ENCODE measurements at places on chromosomes 7 and 10. TPM values are rescaled to one million over a fixed set of nuclear protein-coding genes. Genes with fewer than 3 reads are reported as not detected.

GPR26 gene
- total RNA-seq, result not detected

PTPRN2 gene
- not detected for total RNA-seq

GPNMB gene
- 3.9 TPM for total RNA-seq

SLK gene
- 31.6 TPM for total RNA-seq

GBX1 gene
- total RNA-seq, result not detected

C7orf33 gene
- total RNA-seq, result not detected

IDI2 gene
- total RNA-seq, result not detected

C10orf105 gene
- total RNA-seq, result not detected

ASAH2 gene
- 3.0 TPM for total RNA-seq

LRRC4 gene
- not detected for total RNA-seq

CFAP43 gene
- not detected for total RNA-seq

GNGT1 gene
- total RNA-seq, result not detected

GRCh38 chr7:122518488-122518887, 180.4 kb downstream of the RNF133 start:
- no peak for DNase-seq

DNA sequence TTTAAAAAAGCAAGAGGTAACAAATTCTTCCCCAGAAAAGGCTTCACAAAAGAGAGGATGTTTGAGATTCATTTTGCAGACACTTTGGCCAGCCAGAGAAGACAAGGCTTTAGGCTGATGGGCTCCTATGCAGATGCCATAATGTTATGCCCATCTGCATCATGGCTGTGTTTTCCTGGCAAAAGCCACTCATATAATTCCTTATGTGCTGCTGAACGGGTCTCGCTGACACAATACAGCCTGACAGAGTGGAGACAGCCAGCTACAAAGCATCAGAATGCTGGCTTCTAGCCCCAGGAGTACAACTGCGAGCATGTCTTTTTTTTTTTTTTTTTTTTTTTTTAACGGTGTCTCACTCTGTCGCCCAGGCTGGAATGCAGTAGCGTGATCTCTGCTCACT, 1157.4 kb upstream of the AUTS2 start:
- DNase-seq, result no peak

DNA sequence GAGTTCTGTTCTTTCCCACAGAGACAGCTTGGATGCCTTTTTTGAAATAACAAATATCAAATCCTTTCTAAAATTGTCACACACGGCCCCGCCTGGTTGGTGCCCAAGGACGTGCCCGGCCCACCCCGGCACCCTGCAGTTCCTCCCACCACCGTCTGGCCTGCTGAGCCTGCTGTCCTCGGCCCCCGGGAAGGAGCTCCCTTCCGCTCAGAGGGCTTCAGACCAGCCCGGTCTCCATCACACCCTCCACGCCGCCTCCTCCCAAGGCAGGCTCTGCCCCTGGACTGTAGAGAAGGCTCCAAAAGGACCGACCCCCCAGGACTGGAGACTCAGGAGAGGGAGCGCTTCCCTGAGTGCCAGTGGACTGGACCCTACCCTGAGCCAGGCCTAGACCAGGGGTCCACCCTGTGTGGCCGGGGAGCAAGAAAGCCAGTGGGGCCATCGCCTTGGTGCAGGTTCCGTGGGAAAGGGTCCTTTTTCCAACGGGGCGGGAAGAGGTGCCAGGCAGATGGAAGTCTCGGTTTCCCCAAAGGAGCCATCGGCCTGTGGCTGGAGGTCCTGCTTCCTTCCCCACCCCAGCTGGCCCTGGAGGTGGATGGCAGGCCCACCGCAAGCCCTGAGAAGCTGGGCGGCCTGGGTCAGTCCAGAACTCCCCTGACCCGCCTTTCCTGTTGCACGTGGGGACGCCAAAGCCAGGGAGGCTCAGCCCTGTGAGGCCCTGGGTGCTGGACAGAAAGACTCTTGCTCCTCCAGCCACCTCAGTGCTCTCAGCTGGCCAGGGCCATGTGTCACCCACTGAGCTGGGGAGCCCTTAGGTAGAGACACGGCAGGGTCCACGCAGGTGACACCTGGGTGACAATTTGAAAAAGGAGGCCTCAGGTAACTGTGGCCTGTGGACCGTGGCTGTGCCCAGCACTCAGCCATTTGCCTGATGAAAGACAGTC, 69.8 kb downstream of the PWWP2B start:
- no peak for DNase-seq

GRCh38 chr7:33959676-33960075, 54.3 kb downstream of the BMPER start:
- DNase-seq, result no peak

GRCh38 chr7:136883046-136883445, 14.6 kb downstream of the CHRM2 start:
- DNase-seq, result no peak

DNA sequence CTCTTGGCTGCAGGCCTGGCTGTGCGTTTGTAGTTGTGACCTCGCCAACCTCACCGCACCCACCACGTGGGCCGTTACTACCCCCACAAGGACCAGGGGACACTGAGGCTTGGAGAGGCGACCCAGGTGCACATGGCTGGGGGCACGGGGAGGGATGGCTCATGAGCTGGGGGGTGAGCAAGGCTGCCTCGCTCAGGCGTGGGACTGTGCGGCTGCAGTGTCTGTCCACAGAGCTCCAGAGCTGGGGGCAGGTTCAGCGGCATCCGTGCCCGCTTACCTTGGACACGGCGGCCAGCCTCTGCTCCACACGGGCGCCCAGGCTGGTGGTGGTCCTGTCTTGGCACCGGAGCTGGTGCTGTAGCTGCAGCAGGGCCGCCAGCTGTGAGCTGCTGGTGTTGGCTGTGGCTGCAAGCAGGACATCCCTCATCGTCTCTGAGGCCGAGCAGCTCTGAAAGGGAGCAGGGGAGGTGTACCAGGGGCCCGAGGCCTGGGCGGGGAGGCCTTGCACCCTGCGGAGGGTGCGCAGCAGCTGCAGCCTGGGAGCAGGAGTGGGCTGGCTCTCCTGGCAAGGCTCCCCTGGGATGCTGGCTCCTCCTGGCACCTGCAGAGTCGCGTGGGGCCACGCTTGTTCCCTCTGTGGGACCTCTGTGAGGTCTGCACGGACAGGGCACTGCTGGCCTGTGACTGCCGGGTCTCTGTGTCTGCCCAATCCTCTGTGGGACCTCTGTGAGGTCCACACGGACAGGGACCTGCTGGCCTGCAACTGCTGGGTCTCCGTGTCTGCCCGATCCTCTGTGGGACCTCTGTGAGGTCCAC, 60.0 kb upstream of the NKX6-2 start:
- DNase-seq, result no peak

- DNase-seq, result no peak
Observed at GRCh38 chr7:102821994-102822747, 73.4 kb downstream of the FAM185A start.

- no peak for DNase-seq
Observed at GRCh38 chr10:12852687-12853086, 148.8 kb downstream of the CCDC3 start.

GRCh38 chr10:89414879-89415821, 782 bp downstream of the IFIT5 start:
- DNase-seq, result peak; percentile 51

DNA sequence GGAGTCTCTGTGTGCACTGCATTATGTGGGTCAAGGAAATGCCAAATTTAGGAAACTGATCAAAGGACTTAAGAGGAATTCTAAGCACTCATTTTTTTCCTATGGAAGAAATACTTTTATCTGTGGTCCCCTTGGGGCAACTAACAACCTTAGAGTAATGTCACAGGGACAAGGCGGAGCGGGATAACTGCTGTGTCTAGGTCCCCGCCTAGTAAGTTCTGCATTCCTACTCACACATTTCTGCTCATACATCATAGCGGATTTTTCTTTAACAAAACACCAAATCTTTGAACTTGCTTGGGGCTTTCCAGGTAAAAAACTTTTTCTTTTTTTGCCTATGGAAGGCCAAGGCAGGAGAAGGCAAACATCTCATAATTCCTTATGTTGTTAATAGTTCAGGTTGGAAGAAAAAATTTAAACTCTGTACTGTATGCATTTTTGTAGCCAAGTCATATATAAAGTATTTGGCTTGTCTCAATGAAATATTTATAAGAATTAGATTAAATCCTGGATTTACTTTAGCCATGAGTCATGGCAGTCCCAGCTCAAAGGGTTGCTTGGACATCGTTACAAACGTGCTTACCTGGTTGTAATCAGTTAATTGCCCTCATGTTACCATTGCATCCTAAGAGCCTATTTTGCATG, 285.0 kb downstream of the PHTF2 start:
- DNase-seq, result no peak

DNA sequence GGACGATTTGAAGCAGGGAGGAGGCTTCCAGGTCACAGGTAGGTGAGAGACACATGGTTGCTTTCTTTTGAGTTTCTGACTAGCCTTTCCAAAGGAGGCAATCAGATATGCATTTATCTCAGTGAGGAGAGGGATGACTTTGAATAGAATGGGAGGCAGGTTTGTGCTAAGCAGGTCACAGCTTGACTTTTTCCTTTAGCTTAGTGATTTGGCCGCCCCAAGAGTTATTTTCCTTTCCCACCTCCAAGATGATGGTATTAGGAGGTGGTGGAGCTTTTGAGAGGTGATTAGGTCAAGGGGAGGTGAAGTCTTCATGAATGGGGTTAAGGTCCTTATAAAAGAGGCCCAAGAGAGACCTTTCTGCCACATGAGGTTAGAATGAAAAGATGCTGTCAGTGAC, 443.7 kb downstream of the TYW1 start:
- no peak for DNase-seq

DNA sequence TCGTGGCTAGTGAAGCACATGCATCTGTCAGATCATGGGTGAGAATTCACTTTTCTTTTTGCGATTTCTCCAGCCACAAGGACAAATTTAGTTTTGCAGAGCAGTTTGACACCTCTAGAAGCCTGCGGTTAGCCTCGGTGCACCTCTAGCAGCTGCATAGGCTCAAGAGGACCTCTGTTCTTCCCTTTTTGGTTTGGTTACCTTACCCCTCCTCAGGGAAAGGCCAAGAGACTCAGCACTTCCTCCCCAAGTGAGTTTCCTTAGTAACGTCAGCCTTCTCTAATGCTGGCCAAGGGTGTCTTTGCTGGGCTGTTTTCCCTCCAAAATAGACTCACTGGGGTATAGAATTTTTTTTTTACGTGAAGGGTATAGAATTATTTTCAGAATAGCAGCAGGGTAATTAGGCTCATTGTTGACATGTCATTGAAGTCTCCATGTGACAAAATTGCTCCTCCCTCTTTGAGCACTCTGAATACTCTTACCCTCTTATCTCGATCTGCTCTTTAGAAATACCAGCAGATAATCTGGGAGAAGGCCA, 97.8 kb downstream of the AUTS2 start:
- no peak for DNase-seq

GRCh38 chr7:101226721-101227120, 8.8 kb downstream of the ZNHIT1 start:
- DNase-seq, result no peak

DNA sequence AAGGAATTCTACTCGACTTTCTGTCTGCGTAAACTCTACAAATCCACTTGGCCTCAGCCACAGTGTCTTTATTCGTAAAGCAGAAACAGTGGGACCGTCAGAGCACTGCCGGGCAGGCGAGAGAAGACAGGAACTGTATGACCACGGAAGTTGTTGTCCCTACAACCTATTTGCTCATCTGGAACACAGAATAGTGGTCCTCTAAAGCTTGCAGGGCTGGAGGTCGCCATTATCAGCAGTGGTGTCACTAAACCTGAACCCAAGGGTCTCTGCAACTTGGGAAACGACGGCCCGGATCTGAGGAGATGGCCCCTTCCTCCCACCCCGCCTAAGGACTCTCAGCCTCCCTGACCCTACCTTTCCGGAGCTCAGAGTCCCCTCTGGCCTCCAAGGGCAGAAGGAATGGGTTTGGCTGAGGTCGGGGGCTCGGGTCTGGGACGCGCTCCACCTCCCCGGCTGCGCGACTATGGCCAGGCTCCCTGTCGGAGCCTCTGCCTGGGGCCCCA, 442 bp downstream of the STYXL1 start:
- DNase-seq, result no peak

DNA sequence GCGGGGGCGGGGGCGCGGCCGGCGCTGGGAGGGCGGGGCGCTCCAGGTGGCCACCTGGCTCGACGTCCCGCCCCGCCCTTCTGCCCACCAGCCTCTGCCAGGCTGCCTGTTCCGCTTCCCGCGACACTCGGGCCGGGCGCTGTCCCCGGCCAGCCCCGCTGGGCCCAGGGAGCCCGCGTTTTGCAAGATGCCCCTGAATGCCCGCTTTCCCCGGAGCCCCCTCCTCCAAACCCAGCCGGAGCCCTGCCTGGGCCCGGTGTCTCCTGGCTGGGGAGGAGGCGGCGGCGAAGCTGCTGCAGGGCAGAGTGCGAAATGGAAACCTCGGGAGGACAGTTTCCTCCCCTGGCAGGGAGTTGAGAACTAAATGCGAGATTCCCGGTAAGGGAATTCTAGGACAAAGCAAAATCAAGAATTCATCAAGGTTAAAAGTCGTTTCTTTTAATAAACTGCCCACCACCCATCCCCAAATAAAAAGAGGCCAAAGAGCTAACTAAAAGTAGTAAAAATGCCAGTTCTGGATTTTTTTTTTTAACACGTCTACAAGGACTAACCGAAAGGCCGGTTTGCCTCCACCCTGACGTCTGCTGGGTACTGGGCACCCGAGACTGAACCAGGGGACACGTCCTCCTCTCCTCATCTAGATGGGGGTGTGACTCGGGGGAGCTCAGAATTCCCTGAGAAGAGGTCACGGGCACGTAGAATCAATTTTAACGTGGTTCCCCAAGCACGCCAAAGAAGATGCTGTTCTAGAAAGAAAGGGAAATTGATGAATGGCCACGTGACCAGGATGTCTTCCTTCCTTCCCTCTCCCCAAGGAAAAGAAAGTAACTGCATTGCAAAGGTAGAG, 200.4 kb upstream of the NFE2L3 start:
- DNase-seq, result no peak

DNA sequence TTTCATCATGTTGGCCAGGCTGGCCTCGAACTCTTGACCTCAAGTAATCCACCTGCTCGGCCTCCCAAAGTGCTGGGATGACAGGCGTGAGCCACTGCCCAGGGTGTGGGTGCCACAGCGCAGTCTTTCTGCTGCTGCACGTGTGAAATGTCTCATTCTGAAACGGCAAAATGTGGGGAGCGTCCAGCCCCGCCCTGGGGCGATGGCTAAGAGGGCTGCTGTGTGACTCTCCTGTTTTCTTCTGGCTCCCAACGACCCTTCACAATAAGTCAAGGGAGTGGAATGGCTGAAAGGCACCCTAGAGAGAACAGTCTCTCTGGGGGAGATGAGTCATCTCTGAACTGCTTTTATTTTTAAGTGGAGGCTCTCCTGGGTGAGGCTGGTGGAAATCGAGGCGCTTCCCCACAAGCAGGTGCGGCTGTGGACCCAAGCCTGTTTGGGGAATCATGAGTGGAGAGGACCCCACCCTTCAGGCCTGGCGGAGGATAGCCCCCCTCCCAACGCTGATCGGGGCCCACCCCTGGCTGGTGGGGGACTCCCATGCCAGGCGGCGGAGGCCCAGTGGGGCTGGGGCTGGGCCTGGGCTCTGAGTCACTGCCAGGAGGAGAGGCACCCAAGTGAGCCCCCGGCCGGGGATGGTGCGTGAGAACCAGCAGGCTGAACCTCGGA, 18.0 kb downstream of the ADAP1 start:
- peak; percentile 79 for DNase-seq

- no peak for DNase-seq
Observed at GRCh38 chr10:58511765-58512490, 744 bp upstream of the BICC1 start.

DNA sequence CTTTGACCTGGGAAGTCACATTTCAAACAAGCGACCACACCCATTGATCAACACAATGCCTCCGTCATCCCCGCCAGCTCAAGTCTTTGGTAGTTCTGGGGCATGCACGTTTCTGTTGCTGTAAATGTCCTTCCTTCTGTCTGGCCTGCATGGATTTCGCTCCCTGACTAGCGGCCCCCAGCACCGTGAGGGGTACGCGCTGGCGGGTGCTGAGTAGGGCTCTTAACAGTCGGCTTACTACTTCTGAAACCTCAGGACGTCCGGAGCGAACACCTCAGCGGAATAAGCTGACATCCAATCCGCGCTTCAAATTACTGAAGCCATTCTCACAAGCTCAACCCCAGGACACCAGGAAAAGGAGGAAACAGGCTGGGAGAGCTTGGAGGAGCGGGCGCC, 505 bp downstream of the NUDCD3 start:
- DNase-seq, result no peak

Measured in HT1080 (cell line).